Large intestine (tissue), 12 donors: ENCODE measurements at places on chromosomes 1 and 21. TPM values are rescaled to one million over a fixed set of nuclear protein-coding genes. Genes with fewer than 3 reads are reported as not detected.

DNA sequence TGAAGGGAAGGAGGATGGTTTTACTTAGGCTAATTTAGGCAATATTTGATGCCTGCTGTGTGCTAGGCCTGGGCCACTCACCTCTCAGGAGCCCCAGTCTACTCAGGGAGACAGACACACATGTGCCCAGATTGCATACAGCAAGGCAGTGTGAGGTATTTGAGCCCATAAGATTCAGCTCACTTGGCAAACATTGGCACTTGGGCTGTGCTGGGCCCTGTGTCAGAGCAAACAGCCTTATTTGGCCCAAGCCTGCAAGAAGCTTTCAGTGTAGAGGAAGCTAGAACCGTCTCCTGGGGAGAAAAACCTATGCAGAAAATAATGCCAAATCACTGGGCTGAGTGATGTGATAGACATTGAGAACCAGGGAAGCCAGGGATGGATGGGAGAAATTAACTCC lies 3.9 kb upstream of the SYNC start:
- no peak for DNase-seq

DNA sequence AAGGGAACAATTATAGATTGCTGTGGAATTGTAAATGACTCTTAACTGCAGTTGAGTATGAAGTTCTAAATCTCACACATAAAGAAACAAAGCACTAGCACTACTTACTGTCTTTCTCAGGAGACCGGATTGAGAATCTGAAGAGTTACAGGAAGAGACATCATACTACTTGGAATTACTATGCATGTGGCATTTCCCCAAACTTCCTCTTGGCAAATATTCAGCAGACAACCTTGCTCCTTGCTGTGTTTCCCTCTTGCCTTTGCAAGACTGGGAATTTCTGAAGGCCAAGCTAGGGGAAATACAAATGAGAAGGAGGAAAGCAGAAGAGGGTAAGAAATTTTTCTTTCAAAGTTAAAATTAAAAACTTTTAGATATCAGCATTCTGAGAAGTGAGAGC lies 173.6 kb upstream of the KCTD3 start:
- no peak for DNase-seq

CD1E gene
- 0.34 TPM for polyA plus RNA-seq

GRCh38 chr1:27397110-27397509 lies 4.7 kb downstream of the GPR3 start:
- DNase-seq, result no peak

GRCh38 chr1:27166351-27166802 lies 11.5 kb upstream of the SLC9A1 start:
- DNase-seq, result no peak

GRCh38 chr1:86507935-86508582 lies 38.8 kb upstream of the CLCA4 start:
- DNase-seq, result no peak

- DNase-seq, result no peak
Measured at GRCh38 chr1:5616366-5617178, 375.7 kb downstream of the NPHP4 start.

DNA sequence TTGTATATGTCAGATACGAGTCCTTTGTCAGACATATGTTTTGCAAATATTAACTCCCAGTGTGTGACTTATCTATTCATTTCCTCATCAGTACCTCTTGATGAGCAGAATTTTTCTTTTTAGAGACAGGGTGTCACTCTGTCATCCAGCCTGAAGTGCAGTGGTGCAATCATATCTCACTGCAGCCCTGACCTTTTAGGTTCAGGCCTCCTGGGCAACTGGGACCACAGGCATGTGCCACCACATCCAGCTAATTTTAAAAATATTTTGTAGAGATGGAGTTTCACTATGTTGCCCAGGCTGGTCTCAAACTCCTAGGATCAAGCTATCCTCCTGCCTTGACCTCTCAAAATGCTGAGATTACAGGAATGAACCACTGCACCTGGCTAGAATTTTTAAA lies 93.0 kb downstream of the HLCS start:
- DNase-seq, result no peak

DNA sequence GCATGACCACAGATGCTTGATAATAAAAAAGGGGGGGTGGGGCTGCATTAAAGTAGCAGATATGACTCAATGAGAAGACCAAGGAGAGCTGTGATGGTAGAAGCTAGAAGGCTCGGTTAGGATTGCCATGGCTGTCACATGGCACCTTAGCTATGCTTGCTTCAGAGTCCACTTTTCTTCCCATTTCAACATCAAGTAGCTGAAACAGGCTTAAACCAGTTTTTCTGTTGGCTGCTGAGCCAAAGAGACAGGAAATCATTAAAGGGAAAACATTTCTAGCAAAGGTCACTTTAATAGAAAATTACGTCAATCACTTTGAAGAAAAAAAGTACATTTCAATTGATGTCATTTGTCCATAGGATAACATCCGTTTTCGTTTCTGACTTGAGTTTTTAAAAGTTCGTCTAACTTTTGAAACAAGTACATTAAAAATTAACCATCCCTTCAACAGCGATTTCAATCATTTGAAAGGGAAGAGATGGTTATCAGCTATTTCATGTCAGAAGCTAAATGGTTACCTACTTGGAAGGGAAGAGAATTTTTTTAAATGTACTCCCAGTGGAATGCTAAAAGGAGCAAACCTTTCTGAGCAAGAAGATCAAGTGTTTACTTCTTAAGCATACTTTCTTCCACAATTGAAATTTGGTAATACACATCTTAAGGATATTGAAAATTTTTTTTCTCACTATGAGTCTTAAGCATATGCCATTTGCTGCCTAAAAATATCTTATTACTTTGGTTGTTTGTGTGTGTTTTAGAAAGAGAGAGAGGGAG lies 488.1 kb upstream of the PRMT6 start:
- DNase-seq, result no peak

GPX7 gene
- polyA plus RNA-seq, result 38.6 TPM

DNA sequence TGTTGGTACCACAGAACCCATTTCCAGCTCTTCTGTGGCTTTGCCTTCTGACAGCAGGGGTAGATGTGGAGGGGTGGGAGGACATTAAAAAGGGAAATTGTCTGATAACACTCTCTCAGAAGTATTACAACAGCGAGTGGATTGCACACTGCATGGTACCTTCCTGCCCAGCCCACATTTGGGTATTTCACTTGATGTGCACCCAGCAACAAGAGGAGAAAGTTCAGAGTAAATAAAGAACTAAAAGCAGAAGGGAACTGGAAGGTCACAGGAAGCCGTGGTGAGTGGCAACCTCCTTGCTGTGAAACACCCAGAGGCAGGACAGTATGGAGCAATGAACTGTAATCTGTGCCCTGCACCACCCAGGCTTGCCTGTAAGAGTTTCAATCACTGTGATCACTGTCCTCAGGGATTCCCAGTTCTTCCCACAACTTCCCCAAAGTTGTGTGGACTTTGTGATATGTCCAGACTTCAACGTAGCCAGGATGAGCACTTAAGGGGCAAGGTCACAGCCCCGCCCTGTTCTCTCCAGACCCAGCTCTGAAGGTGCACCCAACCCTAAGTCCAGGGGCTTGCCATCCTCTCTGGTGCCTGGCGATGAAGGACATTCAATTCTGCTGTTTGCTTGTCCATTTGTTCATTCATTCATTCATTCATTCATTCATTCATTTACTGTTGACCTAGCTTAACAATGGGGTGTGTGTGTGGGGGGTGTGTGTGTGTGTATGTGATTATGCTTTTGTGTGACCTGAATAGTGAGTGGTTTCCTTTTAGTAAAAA lies 18.7 kb upstream of the F5 start:
- no peak for DNase-seq

DNA sequence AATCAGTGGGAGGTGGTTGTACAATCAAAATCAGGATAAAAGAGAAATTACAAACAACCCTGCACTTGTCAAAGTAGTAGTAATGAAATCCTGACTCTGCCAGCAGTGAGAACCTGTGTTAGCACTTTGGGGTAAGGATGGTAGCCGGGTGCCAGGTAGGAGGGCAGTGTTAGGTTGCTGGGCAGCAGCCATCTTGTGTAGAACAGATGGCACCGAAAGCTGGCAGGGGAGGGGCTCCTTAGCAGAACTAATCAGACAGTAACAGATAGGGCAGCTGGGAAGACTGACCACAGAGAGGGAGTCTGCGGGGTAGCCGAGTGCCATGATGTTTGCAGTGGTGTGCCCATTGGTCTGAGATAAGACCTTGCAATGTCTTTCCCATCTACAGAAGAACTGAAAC lies 137.3 kb downstream of the SDCCAG8 start:
- no peak for DNase-seq

NMNAT2 gene
- 3.3 TPM for polyA plus RNA-seq

DNA sequence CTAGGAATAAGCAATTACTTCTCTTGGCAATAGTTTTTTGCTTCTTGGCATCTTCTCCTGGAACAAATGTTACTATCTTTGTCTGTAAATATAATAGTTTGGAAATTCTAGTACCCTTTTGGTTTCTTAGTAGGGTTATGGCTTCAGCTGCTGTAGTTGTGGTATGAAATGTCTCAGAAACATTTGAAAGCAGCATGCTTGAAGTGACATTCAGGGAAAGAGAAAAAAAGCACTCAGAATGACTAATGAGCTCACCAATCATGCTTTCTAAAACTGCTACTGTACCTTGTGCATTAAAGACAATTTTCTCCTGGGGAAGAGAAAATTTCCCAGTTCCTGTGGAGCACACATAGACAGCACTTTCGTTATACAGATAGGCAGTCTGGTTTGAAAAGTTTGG lies 21.0 kb downstream of the NUP133 start:
- DNase-seq, result no peak

DNA sequence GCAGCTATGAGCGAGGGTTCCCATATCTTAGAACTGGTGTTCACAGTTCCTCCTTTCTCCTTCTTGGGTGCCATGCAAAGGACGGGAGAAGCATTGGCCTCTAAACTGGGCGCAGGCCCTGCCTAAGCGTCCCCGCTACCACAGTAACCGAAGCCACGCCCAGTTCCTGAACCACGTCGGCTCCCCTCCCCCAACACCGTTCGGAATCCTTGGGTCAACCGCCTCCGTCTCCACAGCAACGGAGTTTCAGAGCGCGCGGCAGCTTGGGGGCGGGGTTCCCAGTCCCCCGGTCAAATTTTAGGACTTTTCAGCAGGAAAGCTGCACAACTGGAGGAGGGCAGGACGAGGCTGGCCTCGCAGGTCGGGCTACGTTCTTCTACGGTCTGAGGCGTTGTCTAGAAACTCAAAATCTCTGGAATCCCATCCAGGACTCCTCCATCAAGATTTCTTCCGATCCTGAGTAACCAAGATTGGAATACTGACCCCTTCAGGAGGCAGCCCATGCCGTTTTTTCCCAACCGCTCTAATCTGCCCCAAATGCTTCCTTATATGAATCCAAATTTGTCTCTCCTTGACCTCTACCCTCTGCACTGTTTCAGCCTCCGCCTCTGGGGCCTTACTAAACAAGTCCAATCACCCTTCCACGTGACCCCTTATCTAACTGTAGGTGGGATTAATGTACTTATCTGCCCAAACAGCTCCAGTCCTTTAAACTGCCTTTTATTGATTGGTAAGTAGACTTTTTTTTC lies at the start of gene SPAG17:
TSS of gene SPAG17 (minus strand) at position 145 of the 749 bp plus-strand sequence. CDS start at position 74, 71 bp downstream.
- DNase-seq, result peak; percentile 81

- no peak for DNase-seq
Measured at GRCh38 chr1:85553416-85554335, 26.9 kb upstream of the CCN1 start.

DNA sequence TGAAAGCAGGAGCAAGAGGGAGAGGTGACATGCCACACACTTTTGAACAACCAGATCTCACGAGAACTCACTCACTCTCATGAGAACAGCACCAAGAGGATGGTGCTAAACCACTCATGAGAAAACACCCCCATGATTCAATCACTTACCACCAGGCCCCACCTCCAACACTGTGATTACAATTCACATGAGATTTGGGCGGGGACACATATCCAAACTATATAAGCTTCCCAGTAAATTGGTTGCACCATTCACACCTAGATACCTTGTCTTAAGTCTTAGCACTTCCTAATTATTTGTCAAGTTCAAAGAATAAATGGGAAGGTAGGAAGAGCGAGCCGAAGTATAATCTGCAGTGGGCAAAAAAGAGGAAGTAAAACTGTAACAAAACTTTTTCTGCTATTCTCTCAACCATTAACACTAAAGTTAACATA lies 34.3 kb downstream of the AMY1C start:
- DNase-seq, result no peak

ELAPOR1 gene
- polyA plus RNA-seq, result 66.0 TPM

GRCh38 chr1:160682983-160683865 lies 28.4 kb downstream of the CD48 start:
- no peak for DNase-seq

- peak; percentile 83 for DNase-seq
Measured at GRCh38 chr1:201023517-201023902, at the start of gene KIF21B. Gene KIF21B, minus strand, starts transcription at chr1:201023714. Its CDS starts 331 bp downstream, at chr1:201023383.

GRCh38 chr1:206472454-206472853 lies 2.2 kb downstream of the IKBKE start:
- DNase-seq, result no peak

RGS16 gene
- 2.3 TPM for polyA plus RNA-seq

BTBD8 gene
- 8.6 TPM for polyA plus RNA-seq

- peak; percentile 58 for DNase-seq
Measured at GRCh38 chr1:17059391-17060305, 5.8 kb upstream of the SDHB start.

GRCh38 chr1:41361495-41362356 lies 492 bp downstream of the FOXO6 start:
- no peak for DNase-seq

DNA sequence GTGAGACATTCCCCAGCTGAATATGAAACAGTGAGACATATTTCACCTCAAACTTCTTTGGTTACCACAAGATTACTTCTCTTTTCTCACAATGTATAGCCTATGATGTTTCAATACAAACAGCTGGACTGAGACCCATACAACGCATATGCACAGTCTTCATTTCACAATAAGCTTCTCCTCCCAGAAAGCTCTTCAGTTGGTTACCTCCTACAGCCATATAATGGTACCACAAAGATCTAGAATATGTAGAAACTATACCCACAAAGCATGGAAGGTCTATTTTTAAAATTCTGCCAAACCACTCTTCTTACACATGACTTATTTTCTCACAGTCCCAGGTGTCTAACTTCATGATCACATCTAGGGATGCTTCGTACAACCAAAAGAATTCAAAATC lies 70.8 kb downstream of the JAK1 start:
- DNase-seq, result no peak

MCOLN2 gene
- polyA plus RNA-seq, result 3.2 TPM

APCS gene
- polyA plus RNA-seq, result 0.06 TPM

ZNF683 gene
- polyA plus RNA-seq, result 0.27 TPM

GRCh38 chr21:37907076-37907475 lies 9.2 kb downstream of the KCNJ6 start:
- no peak for DNase-seq

GRCh38 chr1:17356387-17357026 lies 15.5 kb upstream of the PADI6 start:
- DNase-seq, result no peak

DNA sequence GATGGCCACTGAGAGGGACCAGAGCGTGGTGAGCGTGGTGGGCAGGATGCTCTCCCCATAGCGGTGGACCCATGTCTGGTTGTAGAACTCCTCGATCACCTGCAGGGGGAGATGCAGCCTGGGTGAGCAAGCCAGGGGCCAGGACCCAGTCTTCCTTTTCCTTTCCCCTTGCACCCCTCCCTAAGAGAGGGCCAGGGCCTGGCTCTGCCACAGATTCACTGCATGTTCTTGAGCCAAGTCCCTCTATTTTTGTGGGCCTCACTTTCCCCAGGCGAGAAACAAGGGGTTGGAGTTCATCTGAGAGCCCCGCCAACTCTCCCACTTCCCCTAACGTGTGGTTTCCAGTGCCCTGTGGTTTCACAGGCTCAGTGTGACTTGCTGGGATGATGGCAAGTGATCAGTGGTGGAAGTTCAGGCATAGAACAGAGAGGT lies 27.5 kb downstream of the SLC2A1 start:
- peak; percentile 32 for DNase-seq
